ENCODE measurements at places on chromosomes 2 and 18.

- no peak for DNase-seq
These were observed 36.2 kb downstream of the ACOXL start for GRCh38 chr2:110768591-110768990.

- DNase-seq = no peak
These were observed 311.9 kb upstream of the KLHL29 start for GRCh38 chr2:23073056-23073455.

- no peak for DNase-seq
These were observed 54.6 kb upstream of the ODC1 start for GRCh38 chr2:10502803-10503107.

- DNase-seq = no peak
These were observed 25.8 kb downstream of the FEZ2 start for GRCh38 chr2:36572054-36572718.

GRCh38 chr18:46677611-46678010 is 20.6 kb upstream of the LOXHD1 start:
- DNase-seq = no peak

GRCh38 chr2:44895061-44895460 is 46.4 kb upstream of the SIX3 start:
- DNase-seq = no peak

GRCh38 chr2:37377187-37377532 is 32.7 kb downstream of the QPCT start:
- DNase-seq = no peak

DNA sequence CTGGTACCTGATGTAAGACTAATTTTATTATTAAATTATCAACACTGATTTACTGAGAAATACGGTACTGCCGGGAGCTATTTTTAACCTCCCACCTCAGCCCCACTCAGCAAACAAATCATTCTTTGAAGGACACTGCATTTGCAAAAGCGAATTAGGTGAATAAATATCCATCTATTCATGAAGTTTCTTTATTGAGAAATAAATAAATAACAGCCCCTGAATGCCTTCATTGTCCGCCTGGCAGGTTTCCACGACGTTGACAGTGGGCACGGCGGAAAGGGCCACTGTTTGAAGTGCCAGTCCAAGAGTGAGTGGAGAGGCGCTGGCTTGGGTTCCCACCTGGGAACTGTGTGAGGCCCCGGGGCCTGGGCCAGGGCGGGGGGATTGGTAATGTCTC is 15.7 kb downstream of the C1QL2 start:
- no peak for DNase-seq
